ENCODE measurements at places on chromosomes 11 and 22. TPM values are rescaled to one million over a fixed set of nuclear protein-coding genes. Genes with fewer than 3 reads are reported as not detected.
A peak's percentile ranks its signal among the peaks of the same experiment; 100 is the strongest.

INS gene
- total RNA-seq, result not detected

BLID gene
- total RNA-seq, result 6.0 TPM

MYEOV gene
- 3.2 TPM for total RNA-seq

CDC42EP1 gene
- total RNA-seq, result 33.2 TPM

CLMP gene
- 115 TPM for total RNA-seq

IL18BP gene
- total RNA-seq, result 4.2 TPM

CHEK2 gene
- 17.4 TPM for total RNA-seq

DNHD1 gene
- total RNA-seq, result 7.3 TPM

CD3G gene
- total RNA-seq, result not detected

OR51E2 gene
- 1.9 TPM for total RNA-seq

OVOL1 gene
- not detected for total RNA-seq

- DNase-seq, result peak; percentile 52
These were observed 615.4 kb upstream of the B3GAT1 start for GRCh38 chr11:135027461-135027860.

- DNase-seq, result no peak
These were observed 28.8 kb downstream of the CSTF3 start for GRCh38 chr11:33132510-33132909.

- DNase-seq, result no peak
These were observed 18.8 kb upstream of the CDKN1C start for GRCh38 chr11:2904153-2905052.

- no peak for DNase-seq
These were observed 133.2 kb downstream of the DSCAML1 start for GRCh38 chr11:117663821-117664220.

DNA sequence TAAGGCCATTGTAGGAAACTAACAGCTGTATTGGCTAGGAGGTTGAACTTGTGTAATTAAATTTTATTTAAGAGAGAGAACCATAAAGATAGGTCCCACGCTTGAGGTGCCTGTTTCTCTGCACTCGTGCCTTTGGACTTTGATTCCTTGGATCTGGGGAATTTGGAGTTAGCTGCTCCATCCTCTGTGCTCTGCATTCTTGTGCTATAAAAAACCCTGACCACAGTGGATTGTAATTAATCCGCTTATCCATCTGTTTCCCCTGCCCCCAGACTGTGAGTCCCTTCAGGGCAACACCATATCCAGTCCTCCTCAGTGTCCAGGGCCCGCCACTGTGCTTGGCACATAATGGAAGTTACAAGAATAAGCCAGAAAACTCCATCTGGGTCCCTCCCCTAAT is 169.8 kb downstream of the SPON1 start:
- peak; percentile 35 for DNase-seq

DNA sequence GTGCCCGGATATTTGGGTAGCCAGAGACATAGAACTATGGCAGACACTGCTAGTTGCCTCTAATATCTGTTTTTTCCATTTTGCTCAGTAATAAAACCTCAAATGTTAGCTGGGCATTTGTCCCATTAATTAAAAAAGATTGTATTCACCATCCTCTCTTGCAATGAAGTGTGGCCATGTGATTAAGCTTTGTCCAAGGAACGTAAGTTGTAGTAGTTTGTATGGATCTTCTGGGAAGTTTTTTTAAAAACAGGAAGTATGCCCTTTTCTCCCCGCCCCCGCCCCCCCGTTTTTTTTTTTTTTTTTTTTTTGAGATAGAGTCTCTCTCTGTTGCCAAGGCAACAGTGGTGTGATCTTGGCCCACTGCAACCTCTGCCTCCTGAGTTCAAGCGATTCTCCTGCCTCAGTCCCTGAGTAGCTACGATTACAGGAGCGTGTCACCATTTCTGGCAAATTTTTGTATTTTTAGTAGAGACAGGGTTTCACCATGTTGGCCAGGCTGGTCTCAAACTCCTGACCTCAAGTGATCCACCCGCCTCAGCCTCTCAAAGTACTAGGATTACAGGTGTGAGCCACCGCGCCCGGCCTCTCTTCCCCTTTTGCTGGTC is 1.7 kb upstream of the TMEM135 start:
- no peak for DNase-seq

DNA sequence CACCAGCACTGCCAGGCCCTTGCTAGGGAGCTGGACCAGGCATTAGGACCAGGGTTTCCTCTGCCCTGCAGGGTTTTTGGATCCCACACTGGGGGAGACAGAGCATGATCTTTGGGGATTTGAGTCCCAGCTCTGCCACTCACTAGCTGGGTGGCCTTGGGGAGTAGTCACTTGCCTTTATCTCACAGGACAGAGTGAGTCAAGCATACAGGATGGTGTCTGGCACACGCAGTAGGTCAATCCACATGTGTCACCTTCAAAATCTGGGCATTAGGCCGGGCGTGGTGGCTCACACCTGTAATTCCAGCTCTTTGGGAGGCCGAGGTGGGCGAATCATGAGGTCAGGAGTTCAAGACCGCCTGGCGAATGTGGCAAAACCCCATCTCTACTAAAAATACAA is 2.7 kb downstream of the NEFH start:
- DNase-seq, result no peak

DNA sequence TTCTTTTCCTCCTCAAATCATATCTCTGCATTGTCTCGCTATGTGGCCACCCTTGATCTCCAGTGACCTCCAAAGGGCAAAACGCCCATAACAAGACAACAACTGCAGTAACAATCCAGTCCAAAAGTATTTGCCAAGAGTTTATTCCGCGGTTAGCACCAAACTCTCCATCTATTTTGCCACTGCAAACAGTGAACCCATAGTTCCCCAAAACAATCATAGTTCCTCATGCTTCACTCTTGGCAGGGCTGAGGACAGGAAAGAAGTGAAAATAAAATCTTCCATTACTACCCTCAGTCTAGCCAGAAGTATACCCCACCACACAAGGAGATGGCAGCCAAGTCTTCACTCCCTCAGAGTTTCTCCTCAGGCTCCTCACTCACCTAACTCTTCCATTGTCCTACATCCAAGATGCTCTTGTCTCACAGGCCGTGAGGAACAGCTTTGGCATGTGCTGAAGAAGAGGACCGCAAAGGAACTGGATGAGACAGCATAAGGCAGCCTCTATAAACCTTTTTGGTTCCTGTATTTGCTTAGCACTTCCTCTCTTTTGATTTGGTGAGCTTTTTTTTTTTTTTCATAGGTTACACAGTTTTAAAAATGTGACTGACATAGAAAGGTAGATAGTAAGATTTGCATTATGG is at the start of gene LPXN:
Gene LPXN, minus strand, starts transcription at position 480 of the 644 bp plus-strand sequence. Its CDS starts 84 bp downstream, at position 396.
- DNase-seq, result no peak

DNA sequence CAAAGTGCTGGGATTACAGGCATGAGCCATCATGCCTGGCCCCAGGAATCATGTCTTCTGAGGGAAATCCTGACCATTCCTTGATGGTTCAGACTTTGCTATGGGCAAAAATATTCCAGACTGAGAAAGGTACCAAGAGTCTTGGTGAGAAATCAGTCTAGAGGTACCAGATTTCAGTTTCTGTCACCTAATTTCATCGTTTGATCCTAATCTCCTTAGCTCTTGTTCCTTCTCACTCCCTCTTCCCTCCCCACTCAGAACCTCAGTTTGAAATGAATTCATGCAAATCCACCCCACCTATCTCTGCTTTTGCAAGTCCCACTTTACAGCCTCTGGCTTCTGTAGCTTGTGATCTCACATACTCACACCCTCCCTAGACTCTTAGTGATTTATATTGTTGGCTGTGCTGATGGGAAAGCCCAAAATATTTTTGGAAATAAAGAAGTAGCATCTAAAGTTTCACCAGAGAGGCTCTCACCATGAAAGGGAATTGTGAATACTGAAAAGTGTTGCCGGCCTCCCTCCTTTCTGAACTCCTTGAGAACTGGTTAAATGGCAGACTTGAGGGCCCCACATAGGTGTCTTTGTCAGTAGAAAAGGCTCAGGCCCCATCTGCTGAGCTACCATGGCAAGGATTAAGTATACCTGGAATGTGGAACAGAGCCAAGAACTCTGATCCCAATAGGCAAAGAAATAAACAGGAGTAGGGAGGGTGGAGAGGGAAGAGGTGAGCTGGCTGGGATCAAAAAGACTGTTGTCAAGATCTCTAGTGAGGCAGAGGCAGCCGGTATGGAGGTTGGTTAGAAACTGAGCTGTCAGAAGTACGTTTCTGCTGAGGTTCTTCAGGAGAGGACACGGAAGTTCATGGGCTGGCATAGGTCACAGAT is 190.5 kb upstream of the MTMR2 start:
- no peak for DNase-seq

DNA sequence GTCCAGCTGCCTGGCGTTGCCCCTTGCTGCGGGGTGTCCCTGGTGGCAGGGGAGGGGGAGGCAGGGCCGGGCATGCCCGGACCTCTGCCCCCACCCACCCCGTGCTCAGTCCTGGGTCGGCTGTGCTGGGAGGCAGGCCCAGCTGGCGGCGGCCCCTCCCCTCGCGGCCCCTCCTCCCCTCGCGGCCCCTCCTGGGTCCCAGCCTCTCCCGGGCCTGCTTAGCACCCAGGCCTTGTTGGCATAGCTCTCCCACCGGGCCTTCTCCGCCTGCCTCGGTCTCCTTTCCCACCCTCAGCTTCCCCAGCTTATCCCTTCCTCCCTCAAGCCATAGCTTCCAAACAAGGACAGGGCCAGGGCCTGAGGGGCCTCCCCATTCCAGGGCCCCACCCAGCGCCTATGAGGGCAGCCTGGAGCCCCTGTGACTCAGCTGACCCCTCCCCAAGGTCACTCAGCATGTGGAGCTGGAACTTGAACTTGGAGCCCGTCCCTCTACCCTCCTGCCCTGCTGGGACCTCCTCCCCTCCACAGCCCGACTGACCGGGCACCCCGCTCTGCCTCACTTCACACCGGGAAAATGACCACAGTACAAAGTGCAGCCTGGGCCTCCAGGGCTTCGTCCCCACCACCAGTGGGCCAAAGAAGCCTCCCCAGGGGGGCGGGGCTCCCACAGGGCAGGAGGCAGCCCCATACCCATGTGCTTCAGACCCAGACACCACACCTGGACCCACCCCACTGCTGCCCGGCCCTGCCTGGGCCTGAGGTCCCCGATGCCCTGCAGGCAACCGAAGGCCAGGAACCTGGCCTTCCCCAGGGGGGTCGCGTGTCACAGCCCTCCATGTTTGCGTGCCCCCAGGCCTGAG is 1.2 kb downstream of the EPS8L2 start:
- peak; percentile 61 for DNase-seq

DNA sequence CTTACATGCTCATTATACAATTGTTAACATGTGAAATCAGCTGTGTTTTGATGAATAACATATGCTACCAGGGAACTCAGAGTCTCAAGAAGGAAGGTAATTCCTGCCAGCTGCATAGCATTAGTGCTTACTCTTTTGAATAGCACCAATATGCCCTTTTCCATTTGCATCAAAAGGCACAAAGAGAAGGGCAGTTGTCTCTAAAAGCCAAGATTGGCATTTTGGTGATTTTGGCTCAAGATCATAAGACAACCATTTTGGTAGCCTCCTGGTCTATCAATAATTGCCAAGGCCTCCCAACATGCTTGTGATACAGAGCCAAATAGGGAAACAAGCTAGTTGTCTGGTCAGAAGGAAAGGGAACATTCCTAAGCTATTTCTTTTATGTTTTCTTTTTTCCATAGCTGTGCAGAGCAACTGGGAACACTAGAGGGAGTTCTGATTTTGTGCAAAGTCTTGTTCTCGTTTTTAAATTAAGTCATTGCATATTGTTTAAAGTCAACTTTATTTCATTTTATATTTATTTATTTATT is 416.7 kb upstream of the CHORDC1 start:
- no peak for DNase-seq

DNA sequence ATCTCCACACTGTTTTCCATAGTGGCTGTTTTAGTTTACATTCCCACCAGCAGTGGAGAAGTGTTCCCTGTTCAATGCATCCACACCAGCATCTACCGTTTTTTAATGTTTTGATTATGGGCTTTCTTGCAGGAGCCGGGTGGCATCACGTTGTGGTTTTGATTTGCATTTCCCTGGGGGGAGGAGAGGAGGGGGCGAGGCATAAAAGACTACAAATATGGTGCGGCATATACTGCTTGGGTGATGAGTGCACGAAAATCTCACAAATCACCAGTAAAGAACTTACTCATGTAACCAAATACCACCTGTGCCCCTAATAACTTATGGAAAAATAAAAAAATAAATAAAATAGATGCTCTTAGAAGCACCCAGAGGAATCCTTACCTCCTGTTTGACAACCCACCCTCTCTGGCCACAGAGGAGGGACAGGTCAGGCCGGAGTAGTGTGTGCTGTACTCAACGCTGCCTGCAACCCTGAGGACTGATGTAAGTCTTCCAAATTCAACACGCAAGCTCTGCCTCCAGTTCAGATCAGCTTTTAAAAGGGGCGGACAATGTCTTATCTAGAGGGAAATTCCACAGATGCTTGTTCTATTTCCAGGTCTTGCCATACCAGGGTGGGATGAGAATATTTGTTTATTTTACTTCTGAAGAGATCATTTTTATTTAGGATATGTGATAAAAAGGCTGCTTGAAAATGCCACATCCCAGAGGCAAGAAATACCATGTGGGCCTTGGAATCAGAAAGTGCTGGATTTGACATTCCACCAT is 329.6 kb upstream of the B3GAT1 start:
- DNase-seq, result peak; percentile 83

- DNase-seq, result peak; percentile 18
These were observed at the start of gene FAM181B for GRCh38 chr11:82733444-82734119. FAM181B (minus strand) TSS chr11:82733864; CDS start chr11:82733729, 135 bp downstream.

DNA sequence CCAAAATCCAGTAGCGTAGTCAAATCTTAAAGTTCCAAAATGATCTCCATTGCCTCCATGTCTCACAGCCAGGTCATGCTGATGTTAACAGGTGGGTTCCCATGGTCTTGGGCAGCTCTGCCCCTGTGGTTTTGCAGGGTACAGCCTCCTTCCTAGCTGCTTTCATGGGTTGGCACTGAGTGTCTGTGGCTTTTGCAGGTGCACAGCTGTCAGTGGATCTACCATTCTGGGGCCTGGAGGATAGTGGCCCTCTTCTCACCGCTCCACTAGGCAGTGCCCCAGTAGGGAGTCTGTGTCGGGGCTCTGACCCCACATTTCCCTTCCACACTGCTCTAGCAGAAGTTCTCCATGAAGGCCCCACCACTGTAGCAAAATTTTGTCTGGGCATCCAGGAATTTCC is 132.8 kb downstream of the KCNC1 start:
- DNase-seq, result no peak

DNA sequence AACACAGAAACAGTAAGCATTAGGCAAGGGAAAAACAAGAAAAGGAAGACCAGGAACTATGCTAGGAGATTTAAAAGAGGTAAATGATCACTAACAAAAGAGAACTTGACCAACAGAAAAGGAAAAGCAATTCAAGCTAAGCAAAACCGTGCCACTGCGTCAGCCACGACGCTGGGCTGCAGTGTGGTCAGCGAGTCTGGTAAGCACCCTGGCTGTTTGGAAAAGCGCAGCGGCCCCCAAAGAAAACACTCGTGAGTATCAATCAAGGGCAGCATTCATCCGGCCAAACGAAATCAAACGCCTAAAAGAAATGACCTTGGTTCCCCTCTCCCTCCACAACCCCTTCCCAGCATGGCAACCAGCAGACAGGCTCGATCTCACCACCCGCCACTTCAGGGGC is 28.8 kb downstream of the PACSIN2 start:
- DNase-seq, result no peak
